ENCODE measurements at places on chromosomes 5 and 9.

DNA sequence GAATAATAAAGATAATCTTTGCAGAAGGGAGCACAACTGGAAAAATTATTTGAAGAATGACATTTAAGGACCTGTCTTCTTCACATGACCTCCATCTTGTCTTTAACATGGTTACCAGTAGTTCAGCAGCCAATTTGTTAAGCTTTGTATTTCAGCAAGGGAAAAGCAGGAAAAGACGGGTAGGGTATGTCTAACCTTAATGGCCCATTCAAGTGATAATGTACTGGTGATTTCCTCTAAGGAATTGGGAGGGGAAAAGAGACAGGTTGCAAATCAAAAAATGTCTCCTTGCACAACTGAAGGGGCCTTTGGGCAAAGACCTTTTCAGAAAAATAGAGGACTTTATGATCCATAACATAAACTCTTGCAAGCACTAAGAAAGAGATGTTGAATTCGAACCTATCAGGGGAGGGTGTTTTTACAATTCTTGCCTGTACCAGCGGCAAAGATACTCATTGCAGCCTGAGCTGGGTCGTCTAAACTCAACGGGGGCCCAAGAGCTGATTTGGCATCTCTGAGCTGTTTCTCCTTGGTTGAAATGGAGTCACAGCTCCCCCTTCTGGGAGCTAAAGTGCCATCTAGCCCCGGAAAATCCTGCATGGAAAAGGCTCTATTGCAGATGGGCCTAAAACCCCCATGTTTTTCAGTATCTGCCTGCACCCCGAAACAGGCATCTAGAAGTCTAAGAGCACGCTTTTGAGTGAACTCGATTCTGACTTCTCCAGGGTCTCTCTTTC lies 3.8 kb downstream of the BRINP1 start:
- no peak for DNase-seq

GRCh38 chr9:116027511-116027910 lies 126.1 kb upstream of the PAPPA start:
- DNase-seq = no peak

- no peak for DNase-seq
Measured at GRCh38 chr9:130852801-130853200, 17.7 kb downstream of the ABL1 start.

- no peak for DNase-seq
Measured at GRCh38 chr5:72013766-72014624, 93.3 kb upstream of the MAP1B start.

GRCh38 chr5:132417010-132417439 lies 47.5 kb downstream of the SLC22A5 start:
- no peak for DNase-seq

DNA sequence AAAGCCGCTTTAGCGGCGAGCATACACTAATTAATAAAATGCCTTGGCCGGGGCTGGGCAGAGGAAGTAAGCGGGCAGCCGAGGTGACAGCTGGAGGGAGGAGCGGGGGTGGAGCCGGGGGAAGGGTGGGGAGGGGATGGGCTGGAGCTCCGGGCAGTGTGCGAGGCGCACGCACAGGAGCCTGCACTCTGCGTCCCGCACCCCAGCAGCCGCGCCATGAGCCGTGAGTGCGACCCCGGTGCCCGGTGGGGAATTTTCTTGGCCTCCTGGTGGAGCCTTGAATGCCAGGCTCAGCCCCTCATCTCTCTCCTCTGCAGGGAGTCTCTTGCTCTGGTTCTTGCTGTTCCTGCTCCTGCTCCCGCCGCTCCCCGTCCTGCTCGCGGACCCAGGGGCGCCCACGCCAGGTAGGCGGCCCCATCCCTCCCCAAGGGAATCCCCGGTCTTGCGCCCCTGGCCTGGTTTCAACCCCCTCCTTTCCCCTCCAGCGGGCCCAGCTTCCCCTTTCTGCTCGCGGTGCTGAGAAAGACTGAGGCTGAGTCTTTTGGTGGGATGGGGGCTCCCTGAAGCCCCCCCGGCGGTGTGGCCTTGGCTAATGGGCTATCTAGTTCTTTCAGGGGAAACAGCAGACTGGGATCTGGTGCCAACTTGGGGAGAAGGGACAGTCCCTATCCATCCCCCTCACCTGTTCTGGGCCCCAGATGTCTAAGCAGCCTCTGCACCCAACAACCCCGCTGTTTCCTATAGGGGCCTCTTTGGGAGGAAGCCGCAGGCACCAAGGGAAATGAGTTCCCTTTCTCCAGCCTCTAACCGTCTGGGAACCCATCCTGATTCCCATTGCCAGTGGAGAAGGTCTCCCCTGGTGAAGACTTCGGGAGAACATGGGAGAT lies at the start of gene PTGS1:
Gene PTGS1 (plus strand): TSS at position 156 of the 887 bp plus-strand sequence. CDS start 61 bp downstream, at position 217.
- peak; percentile 33 for DNase-seq

- no peak for DNase-seq
Measured at GRCh38 chr9:130781569-130781968, 53.5 kb upstream of the ABL1 start.

DNA sequence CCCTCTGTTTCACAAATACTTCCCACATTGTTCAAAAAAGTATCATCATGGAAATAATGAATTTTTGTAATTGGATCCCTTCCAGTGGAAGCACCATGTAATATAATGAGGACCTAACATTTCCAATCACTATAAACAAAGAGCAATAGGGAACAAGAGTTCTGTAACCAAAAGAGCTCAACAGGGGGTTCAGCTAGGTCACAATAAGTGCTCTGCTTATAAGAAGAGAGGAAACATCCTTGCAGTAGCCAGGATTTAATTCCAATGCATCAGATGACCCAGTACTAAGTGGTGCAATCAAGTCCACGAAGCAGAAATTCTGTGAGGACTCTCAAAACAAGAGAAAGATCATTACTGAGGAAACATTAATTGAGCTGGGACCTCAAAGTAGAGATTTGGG lies 5.9 kb downstream of the SERINC5 start:
- no peak for DNase-seq

GRCh38 chr9:88733651-88734421 lies 198.9 kb downstream of the NXNL2 start:
- no peak for DNase-seq

- DNase-seq = no peak
Measured at GRCh38 chr9:113556877-113557593, 93.5 kb downstream of the RGS3 start.

DNA sequence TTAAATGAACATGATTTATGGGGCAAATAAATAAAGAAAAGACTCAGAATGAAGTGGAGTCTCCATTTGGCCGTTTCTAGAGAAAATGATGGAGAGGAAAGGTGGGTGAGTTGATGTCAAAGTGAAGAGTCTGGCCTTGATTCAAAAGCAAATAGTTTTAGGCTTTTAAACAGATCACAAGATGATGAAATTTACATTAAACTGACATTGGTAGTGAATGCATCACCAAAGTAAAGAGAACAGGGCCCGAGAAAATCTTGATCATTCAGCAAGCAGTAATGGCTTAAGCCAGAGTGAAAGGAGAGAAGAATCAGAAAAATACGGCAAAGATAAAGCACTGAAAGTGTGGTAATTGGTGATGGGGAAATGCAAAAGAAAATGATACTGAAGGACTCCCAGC lies 460.0 kb upstream of the SGCD start:
- DNase-seq = no peak

DNA sequence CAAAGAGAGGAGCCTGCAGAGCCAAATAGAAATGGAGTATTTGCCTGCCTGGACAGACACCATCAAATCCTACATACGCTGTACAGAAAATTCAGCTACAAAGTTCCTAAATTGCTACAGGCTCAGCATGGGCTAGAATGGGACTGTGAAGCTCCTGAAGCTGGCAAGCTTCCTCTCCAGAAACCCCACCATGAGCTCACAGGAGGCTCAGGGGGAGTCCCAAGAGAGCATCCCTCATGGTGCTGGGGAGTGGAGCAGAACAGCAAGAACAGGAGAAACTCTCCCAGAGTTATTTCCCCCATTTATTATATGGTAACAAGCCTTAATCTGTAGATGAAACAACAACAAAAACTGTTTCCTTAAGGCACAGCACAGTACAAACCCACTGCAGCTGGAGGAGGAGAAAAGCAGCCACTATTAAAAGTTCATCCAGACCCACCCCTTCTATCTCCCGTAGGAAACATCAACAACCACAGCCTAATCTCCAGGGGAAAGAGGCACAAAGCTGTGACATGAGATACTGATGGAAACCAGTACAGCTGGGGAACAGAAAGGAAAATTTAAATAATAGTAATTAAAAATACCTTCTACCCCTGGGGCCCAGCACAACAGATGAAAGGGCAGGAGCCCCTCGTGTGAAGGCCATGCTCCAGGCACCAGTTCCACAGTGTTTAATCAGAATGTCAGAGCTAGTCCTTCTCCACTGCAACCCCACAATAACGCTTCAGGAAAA lies 548.5 kb downstream of the MTRR start:
- no peak for DNase-seq

- DNase-seq = no peak
Measured at GRCh38 chr5:42919600-42919999, 107.9 kb upstream of the SELENOP start.

DNA sequence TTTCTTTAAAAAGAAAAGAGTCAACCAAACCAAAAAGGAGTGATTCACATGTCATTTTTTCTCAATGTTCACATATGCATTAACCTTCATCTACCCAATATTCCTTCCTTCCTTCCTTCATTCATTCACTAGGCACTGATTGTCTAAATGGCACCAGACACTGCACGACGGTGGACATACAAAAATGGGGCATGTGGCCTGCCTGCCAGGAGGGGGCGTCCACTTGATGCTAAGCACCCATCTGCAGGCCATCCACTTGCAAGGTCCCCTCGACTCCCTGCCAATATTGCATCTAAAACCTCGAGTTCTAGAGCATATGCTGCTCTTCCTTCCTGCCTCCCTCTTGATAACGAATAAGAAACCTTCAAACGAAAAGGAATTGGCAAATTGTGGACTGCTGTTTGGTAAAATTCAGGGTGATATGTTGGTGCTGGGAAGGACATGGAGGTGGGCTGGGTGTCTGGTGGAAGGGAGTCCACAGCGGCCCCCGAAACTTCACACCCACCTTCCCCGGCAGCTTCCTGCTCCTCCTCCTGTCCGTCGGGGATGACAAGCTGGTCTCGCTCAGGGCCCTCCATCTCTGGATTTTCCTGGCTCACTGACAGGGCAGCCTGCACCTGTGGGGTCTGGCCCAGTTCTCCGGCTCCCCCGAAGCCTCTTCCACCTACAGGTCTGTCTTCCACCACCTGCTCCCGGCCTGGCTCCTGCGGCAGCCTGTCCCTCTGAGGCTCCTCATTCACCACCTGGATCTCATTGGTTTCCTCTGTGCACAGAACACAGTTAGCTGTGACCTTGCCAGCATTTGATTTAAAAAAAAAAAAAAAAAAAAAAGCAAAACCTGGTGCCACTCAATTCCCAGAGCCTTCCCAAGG lies 64.3 kb downstream of the GOLM1 start:
- no peak for DNase-seq

- no peak for DNase-seq
Measured at GRCh38 chr5:124302533-124302932, 443.9 kb downstream of the ZNF608 start.

GRCh38 chr9:37198039-37198729 lies 77.8 kb downstream of the ZCCHC7 start:
- no peak for DNase-seq

GRCh38 chr5:66615136-66615535 lies 18.9 kb downstream of the MAST4 start:
- no peak for DNase-seq

DNA sequence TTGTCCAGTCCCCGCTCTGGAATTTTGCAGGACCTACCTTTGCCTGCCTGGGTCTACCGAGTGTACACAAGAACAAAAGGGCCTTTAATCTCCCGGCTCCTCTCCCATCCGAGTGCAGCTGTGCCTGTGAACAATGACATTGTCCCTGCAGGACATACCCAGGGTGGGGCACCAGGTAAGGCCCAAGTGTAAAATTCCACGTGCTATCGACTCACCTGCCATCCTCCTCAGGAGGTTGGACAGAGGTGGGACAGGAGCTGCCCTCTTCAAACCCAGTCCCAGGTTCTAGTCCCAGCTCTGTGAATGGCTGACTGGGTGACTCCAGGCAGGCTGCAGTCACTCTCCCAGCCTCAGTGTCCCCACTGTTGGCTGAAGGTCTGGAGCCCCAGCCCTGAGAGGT lies 159.6 kb upstream of the ALDH1B1 start:
- DNase-seq = no peak

GRCh38 chr5:1827886-1828397 lies 26.7 kb downstream of the NDUFS6 start:
- DNase-seq = no peak

DNA sequence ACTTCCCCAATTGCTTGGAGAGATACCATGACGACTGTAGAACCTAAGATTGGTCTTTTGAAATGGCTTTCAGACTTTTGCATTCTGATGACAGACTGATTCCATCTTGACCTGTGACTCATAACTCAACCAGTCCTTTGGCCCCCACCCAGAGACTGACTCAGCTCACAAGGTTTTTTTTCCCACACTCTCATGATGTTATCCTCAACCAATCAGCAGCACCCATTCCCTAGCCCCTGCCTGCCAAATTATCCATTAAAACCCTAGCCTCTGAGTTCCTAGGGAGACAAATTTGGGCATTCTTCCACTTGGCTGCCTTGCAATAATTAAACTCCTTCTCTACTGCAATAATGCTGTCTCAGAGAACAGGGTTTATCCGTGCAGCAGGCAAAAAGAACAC lies 1263.3 kb upstream of the CDH9 start:
- no peak for DNase-seq

DNA sequence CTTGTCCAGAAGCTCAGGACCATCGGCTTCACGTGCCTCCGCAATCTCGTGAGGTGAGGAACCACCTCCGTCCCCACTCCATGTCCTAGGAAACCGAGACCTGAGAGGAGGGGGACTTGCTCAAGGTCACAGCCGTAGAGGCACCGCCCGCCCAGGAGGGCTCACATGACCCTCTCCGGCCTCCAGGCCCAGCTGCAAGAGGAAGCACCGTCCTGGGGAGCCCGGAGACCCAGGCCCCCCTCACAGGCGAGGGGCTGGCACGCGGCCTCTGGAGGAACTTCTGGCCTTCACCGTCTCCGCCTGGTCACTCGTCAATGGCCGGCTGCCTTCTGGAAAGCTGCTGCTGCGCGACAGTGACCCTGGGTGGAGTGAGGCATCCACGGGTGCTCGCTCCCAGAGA lies 24.2 kb downstream of the FAM78A start:
- no peak for DNase-seq

GRCh38 chr9:81564632-81565031 lies 124.7 kb downstream of the TLE1 start:
- no peak for DNase-seq

Data from CD4-positive, alpha-beta T cell treated with Interleukin-4 for 1 hour (primary cell).